CD4-positive, alpha-beta T cell treated with Interleukin-4 for 1 hour (primary cell): ENCODE measurements at places on chromosomes 16 and 17.

DNA sequence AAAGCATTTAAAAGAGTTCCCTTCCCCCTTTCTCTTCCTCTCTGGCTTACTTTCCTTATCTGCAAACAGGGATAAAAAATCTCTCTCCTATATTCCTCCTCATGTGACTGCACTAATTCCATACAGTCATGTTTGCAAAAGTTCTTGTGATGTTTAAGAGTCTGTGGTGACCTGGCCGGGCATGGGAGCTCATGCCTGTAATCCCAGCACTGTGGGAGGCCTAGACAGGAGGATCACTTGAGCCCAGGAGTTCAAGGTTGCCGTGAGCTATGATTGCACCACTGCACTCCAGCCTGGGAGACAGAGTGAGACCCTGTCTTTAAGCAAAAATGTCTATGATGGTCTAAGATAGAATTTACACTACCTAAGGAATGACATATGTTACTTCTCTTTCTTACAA, 19.6 kb downstream of the NOG start:
- no peak for DNase-seq

DNA sequence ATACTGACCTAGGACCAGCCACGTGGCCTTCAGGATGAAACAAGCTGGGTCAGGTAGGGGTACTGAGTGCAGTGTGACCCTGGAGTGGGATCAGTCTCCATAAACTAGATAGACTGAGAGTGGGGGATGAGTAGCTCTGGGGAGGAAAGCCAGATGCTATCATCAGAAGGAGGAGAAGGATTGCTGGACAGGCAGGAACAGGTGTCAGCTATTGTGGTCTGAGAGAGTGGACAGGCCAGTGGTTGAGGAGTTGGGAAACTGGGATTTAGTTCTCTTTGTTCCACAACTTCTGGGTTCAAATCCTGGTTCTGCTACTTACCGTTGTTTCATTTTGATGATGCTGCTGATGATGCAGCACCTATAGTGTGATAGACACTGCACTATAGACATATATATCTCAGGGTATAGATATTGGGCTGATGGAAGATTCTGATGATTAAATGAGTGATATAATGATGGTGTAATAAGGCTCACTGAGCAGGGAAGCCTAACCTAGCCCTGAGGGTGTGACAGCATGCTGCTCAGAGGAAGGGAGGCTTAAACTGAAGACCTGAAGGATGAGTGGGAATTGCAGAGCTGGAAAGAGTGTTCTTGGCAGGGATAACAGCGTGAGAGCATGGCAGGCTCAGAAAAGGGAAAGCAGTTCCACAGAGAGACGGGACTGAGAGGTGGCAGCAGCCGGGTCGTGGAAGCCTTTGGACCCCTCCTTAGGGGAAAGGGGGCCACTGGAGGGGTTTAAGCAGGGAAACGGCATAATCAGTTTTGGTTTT, 66.0 kb downstream of the SNX20 start:
- DNase-seq: no peak

DNA sequence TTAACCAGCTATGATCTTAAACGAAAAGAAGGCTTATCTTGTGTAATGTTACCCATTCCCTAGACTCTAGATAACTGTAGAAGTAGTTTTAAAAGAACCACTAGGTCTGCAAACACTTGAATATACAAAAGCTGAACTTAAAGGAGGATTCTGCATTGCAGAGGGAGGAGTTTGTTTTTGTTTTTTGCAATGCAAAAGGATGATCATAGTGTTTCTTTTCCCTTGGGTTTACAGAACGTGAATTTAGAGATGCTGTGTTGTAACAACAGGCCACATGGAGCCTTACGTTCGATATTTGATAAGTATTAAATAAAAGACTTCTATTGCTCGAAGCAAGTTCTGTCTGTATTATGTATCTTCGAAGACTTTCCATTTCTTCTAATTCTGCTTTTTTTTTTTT, 77.6 kb downstream of the CHD9 start:
- DNase-seq: no peak

- no peak for DNase-seq
Observed at GRCh38 chr17:792277-792676, 10.1 kb downstream of the MRM3 start.

- DNase-seq: no peak
Observed at GRCh38 chr17:48055531-48056245, 7.5 kb downstream of the NFE2L1 start.

GRCh38 chr17:51733166-51733565, 425.3 kb downstream of the CA10 start:
- DNase-seq: no peak

DNA sequence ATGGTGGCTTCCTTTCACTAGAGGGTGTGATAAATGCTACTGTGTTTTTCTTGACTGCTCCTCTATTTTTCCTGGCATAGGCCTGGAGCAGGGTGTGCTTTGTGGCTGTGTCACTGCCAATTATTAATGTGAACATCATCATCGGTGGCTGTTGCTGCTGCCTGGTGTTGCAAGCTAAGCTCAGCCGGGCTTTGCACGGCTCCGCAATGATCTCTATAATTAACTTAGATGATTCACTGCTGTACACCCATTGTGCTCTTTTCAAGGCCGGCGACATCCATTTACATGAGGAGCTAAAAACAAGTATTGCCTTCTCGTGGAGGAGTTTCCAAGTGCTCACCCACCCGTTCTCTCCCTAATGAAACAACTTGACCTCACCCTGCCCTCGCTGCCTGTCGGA, 160.1 kb upstream of the IRX3 start:
- no peak for DNase-seq

DNA sequence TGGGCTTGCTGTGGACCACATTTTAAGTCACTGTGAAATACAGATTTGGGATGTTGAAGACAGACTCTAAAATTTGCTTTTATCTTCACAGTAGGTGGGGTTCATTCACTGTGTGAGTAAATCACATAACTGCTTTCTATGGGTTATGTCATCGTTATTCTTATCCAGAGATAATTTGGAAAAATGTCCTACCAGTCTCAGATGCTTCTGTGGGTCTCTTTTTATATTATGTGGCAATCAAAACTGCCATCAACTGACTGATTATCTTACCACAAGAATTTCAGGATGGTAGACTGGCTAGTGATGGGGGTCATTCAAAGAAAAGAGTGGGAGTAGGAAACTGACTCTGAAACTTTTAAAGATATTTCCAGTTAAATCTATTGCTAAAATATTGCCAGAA, 3.1 kb downstream of the HSBP1 start:
- DNase-seq: no peak

- DNase-seq: no peak
Observed at GRCh38 chr16:8721336-8722024, 47.1 kb downstream of the ABAT start.

DNA sequence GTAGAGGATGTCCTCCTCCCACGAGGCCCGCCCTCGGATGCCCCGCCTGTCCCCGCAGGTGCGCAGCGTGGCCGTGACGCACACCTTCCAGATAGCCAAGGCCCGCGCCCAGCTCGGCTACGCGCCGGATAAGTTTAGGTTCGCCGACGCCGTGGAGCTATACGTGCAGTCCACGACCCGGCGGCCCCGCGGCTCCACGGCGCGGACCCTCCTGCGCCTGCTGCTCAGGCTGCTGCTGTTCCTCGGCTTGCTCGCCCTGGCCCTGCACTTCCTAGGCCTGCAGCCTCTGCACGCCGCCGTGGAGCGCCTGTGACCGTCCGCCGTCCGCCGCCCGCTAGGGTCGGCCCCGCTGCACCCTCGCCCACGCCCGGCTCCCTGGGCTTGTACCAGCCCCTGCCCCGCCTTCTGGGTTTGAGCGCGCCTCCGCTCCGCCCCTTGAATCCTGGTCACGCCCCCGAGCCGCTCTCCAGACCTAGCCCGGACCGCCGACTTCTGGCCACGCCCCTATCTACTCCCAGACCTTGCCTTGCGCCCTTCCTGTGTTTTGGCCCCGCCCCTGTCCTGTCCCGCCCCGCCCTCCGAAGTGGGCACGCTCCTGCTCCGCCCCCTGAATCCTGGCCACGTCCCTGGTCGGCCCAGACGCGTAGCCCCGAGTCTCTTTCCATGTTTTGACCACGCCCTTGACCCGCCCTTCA, 15.8 kb upstream of the EEF2K start:
- DNase-seq: peak; percentile 100

GRCh38 chr16:30104492-30104891, 8.5 kb upstream of the YPEL3 start:
- DNase-seq: no peak

- DNase-seq: no peak
Observed at GRCh38 chr16:25585526-25585925, 106.2 kb upstream of the HS3ST4 start.

- no peak for DNase-seq
Observed at GRCh38 chr17:36941265-36942010, 4.2 kb downstream of the LHX1 start.

GRCh38 chr17:48498164-48498850, 32.5 kb downstream of the HOXB1 start:
- no peak for DNase-seq

- no peak for DNase-seq
Observed at GRCh38 chr16:82699711-82700495, 73.1 kb downstream of the CDH13 start.
